ENCODE measurements at places on chromosomes 5 and 9.

DNA sequence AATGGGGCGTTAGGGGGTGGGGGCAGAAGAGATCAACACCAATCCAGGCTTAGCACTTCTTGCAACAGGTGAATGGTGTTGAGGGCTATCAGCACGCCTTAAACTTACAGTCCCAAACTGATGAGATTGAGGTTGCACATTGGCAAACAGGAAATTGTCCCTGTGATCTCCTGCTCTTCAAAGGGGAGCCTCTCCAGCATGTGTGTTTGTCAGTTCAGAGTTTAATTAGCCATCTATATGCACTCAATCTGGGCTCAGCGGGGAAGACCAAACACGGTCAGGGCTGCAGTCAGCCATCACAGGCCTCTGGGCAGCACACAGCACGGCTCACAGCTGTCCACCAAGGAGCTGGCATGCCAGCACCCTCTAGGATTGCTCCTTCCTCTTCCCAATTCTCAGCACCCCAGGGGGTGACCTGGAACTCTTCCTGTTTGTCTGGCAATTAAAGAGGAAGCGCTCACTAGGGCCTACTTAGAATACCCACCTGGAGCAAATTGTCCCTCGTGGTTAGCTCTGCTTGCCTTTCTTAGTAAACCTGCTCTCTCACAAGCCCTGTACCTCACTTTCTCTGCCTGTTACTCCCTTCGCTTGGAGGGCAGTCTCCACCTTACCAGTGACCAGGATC is 217.4 kb downstream of the SLIT3 start:
- DNase-seq = no peak

DNA sequence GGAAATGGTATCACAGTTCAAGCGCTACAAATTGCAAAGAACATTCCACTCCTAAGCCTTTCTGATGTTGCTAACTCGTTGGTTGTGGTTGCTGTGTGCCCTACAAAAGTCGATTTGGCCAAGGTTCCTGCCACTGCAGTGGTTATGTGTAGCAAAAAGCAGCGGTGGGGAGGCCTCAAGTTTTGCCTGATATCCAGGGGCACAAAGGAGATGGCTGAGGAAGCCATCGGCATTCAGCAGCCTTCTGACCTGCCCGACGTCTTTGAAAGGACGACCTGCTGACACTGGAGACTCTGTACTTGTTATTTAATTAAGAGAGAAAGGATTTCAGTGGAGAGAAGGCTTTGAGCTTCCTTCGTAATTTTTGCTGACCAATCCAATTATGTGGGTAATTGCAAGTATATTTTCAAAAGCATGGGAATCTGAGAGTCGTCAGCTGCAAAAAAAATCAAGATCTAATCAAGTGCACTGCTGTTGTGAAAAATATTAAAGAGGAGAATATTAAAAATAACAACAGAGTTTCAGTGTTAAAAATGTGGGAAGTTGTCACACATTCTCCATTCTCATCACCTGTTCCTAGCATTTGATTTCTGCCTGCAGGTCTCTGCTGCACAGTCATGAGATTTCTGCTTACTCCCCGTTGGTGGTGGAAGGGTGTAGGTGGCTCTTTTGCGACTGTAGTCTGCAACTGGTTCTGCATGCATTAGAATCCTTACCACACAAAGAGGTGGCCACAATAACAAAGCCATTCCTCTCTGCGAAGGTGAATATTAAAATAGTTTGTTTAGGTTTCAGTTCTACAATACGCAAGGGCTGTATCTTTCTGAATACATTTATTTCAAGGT is 319.2 kb downstream of the IRX2 start:
- DNase-seq = no peak

- DNase-seq = no peak
Measured at GRCh38 chr5:10874541-10874940, 113.5 kb upstream of the DAP start.

- DNase-seq = no peak
Measured at GRCh38 chr5:80941496-80941895, 18.7 kb upstream of the RASGRF2 start.

GRCh38 chr9:129932303-129933151 is 97.3 kb downstream of the USP20 start:
- DNase-seq = no peak

DNA sequence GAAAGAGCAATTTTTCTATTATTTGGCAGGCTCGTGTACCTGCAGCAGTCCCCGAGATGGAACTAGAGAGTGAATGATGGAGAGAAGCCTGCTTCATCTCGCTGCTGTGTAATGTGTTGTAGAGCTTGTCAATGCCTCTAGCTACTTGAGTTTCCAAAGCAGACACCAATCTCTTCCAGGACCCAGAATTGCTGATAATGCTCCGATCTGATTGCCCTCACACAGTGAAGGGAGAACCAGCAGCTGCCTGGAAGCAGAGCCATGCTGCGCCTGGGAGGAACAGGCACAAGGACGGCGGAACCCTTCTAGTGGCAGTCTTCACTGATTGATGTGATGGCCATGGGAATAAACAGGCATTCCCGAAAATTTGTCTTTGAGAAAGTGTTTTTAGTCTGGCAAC is 288.0 kb downstream of the ICE1 start:
- no peak for DNase-seq

DNA sequence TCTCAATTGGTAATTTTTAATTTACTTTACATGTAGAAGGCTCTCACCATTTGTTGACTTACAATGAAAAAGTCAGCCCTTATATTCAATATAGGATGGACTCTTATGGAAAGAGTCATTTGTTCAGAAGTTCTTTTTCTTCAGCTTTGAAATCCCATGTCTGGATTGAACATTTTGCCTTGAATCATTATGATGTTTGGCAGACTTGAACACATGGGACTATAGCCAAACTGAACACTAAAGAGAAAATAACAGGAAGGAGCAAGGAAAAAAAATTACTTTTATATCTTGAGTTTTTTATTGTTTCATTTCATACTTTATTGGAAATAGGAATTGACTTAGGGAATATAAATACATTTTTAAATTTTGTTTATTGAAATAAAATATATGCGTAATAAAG is 1503.0 kb downstream of the EFNA5 start:
- DNase-seq = no peak

DNA sequence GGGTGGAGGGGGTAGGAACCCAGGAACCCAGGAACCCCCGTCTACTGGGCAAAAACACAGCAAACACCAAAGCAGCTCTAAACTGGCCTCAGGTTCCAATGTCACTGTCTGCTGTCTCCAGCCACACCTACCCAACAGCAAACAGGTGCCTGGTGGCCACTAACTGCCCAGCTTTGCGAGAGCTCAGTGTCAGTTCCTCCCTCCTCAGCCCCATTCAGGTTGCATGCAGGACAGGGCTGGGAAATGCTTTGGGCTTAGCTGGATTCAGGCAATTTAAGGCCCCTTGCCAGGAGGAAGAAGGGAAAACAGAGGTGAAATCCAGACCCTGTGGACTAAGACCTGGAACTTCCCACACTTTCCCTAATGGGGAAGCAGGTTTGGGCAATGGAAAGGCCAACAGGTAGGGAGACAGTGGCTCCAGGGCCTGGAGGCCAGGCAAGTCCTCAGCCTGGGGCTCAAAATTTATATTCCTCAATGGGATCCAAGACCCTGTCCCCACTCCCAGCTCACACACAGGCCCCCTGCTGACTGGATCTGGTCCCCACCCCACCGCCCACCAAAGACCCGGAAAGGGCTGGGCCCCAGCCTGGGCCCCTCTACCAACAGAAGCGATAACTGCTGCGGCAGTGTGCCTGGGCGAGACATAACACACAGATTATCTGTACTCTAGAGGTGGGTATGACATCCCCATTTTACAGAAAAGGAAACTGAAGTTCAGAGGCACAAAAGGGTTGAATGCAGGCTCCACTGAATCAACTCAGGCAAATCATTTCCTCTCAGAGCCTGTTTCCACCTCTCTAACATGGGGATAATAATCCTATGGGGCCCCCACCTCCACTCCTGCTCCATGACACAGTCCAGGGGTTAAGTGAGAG is 3.5 kb downstream of the EEIG1 start:
- DNase-seq = no peak

- DNase-seq = no peak
Measured at GRCh38 chr5:89706731-89707130, 702.8 kb downstream of the CETN3 start.

GRCh38 chr5:16606628-16607027 is 10.2 kb downstream of the RETREG1 start:
- no peak for DNase-seq

DNA sequence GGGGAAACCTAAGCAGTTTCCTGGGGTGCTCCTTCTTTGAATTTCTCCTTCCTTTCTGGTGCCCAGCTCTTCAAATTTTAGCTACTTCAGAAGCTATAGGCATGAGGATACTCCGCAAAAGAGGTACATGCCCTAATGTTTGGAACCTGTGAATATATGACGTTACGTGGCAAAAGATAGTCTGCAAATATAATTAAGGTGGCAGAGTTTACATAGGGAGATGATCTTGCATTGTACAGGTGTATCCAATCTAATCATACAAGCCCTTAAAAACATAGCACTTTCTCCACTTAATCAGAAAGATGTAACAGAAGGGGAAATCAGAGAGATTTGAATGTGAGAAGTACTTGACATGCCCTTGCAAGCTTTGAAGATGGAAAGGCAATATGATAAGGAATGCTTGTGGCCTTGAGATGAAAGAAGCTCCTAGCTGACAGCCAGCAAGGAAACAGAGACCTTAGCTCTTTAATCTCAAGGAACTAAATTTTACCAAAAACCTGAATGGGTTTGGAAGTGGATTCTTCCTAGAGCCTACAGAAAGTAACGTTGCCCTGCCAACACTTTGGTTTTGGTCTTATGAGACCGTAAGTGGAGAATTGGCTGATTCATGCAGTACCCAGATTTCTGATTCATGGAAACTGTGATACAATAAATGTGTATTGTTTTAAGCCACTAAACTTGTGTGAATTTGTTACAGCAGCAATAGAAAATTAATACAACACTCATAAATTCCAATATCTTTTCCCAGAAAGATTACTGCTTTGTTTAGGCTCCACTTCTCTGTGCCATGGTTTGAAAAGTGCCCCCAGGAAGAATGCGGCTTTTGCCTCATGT is 268.4 kb downstream of the FAM170A start:
- no peak for DNase-seq

- no peak for DNase-seq
Measured at GRCh38 chr9:136434580-136435169, 5.0 kb downstream of the INPP5E start.

- no peak for DNase-seq
Measured at GRCh38 chr9:113633782-113634595, 170.5 kb downstream of the RGS3 start.

- DNase-seq = no peak
Measured at GRCh38 chr9:86766912-86767311, 180.4 kb downstream of the GAS1 start.

- peak; percentile 87 for DNase-seq
Measured at GRCh38 chr9:128587453-128587852, 35.1 kb downstream of the SPTAN1 start.

- no peak for DNase-seq
Measured at GRCh38 chr9:69809304-69809863, 11.2 kb upstream of the CFAP95 start.

DNA sequence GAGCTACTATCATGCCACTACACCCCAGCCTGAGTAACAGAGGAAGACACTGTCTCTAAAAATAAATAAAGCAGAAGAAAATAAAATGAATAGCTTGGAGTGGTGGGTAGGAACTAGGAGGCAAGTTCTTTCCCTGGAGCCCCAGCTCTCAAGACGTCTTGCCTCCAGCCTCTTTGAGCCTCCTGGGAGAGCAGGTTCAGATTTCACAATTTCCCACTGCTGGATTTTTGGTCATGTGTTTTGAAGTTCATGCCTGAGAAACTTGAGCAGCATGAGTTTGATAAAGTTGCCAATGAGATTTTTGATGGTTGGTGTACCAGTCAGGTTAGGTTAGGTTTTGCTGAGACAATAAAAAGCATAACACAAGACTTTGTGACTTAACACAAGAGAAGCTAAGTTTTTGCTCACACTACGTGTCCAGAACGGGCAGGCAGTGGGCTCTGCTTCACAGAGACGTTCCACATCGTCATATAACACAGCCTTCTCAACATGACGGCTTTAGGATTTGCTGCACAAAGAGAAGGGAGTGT is 4.1 kb upstream of the CCDC69 start:
- DNase-seq = no peak

- no peak for DNase-seq
Measured at GRCh38 chr5:59380350-59380951, 513.1 kb downstream of the PDE4D start.

- no peak for DNase-seq
Measured at GRCh38 chr5:77637170-77637997, 1.1 kb downstream of the OTP start.

- no peak for DNase-seq
Measured at GRCh38 chr9:7622481-7622880, 177.1 kb downstream of the DMAC1 start.

- no peak for DNase-seq
Measured at GRCh38 chr5:40812125-40812524, 14.0 kb upstream of the PRKAA1 start.

DNA sequence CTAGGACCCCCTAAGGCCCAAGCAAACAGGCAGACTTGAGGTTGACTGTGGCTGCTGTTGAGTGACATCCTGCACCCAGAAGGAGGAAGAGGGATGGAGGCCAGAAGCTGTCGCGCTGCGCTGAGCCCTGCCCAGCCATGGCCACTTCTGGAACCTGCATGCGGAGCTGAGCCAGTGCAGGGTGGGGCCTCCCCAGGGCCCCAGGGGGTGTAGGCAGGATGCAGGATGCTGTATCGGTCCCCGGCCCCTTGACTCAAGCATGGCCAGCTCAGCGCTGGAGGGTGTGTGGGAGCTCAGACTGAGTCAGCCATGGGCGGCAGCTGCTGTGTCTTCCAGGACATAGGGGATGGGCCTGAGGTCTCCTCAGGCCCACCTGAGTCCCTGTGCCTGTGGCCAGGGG is 26.9 kb downstream of the GLT6D1 start:
- no peak for DNase-seq

DNA sequence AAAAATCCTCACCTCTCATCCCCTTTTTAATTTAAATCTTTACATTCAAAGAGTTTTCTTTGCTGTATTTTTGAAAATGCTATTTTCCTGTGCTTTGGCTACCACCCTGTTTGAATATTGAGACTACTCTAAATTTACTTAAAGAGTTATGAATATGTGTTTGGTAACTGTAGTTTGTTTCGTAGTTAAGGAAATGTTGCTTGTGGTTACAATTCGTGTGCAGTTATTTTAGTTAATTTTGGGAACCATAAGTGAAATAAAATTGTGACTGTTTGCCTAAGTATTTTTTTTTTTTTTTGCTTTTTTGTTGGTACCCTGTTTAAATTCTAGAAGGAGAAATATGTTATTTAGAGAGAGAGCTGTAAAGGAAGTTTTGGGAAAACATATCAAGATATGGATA is 78.7 kb downstream of the XRCC4 start:
- DNase-seq = no peak

DNA sequence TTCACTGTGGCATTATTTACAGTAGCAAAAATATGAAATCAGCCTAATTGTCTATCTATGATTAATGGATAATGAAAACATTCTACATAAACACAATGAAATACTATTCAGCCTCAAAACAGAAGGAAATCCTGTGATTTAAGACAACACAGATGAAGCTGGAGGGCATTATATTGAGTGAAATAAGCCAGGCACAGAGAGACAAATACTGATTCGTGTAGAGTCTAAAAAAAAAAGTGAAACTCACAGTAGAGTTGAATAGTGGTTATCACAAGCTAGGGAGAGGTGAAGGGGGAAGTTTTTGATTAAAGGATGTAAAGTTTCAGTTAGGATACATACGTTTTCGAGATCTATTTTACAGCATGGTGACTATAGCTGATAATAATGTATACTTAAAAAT is 122.2 kb downstream of the ADAMTS6 start:
- no peak for DNase-seq

Data from DND-41 (cell line).